ENCODE measurements at places on chromosomes 2 and 18.

DNA sequence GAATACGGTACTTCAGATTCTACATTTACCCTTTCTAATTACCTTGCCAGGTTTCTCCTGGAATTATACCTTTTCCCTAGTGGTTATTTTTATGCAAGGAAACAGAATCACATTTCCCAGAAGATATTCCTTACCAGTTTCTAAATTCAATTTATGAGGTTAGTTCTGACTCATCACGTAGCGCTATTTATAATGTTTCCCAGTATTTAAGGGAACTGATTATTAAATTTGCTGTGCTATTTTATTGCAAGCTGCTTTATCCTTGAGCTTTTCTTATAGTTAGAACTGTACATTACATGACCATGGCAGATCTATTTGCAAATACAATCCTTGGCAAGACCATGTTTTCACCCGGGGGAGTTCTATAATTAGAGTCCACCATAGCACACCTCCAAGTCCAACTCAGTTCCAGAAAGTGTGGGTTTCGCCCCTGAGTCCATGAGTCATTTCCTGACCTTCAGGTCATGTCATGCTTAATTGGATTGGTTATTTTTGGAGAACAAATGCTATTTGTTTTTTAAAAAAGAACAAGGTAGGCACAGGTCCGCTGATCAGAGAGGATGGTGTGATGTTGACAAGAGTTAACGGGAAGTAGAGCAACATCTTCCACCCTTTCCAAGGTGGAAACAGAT, 126.6 kb downstream of the ZNF532 start:
- DNase-seq, result no peak

DNA sequence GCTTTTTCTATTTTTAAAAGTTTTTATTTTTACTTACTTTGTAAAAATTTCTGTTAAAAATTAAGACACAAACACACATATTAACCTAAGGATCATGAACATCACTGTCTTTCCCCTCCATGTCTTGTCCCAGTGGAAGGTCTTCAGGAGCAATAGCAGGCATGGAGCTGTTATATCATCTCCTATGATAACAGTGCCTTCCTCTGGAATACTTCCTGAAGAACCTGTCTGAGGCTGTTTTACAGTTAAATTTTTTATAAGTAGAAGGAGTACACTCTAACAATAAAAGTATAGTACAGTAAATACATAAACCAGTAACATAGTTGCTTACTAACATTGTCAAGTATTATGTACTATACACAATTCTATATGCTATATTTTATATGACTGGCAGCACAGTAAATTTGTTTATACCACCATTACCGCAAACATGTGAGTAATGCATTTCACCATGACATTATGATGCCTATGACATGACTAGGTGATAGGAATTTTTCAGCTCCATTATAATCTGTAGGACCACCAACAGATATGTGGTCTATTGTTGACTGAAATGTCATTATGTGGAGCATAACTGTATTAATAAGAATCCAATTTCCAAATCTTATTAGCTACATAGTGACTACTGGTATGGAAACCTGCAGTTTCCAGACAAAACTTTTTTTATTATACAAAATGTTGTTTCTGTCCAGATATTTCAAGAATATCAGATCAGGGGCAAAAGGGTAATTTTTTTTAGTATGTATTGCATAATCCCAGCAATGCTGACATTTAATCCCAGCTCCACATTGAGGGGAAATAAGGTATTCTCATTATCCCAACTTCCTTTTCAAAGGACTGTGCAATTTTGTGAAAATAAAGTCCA, 337.2 kb upstream of the SLC39A10 start:
- no peak for DNase-seq

GRCh38 chr2:122519366-122519765, 763.9 kb downstream of the TSN start:
- peak; percentile 24 for DNase-seq

- no peak for DNase-seq
These were observed 3.9 kb upstream of the HRH4 start for GRCh38 chr18:24456549-24456948.

- no peak for DNase-seq
These were observed 810.2 kb upstream of the LRATD1 start for GRCh38 chr2:13822365-13822764.

DNA sequence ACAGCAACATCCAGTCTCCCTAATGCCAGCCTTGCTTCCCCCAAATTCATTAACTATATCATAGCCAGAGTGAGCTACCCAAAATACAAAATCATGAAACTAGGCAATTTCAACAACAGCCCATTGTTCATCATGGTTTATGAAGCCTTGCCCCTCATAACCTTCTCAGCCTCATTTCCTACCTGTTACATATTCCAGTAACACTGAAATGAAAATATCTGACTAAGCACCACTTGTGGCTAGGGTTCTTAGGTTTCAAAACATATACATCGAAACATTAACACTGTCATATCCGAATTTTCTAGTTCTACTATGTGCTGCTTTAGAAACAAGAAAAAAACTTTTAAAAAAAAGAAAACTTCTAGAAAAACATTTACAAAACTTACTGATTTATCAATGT, 59.5 kb downstream of the ATAD2B start:
- DNase-seq, result no peak

GRCh38 chr2:128472789-128473174, 154.1 kb upstream of the HS6ST1 start:
- DNase-seq, result no peak

GRCh38 chr2:215866606-215867005, 146.7 kb downstream of the MREG start:
- no peak for DNase-seq

GRCh38 chr2:233063269-233063975, 3.3 kb downstream of the INPP5D start:
- DNase-seq, result no peak

Measured in HAP-1 (cell line).